Activated CD4-positive, alpha-beta T cell treated with anti-CD3 and anti-CD28 coated beads, Interleukin-2, amount 10 ng/mL, durations not matched to agents 24 days and 14 days (primary cell): ENCODE measurements at places on chromosomes 12 and 14.

GRCh38 chr14:67515386-67516079 lies 17.6 kb upstream of the PLEKHH1 start:
- H3K36me3 ChIP-seq, result no peaks in the 10 kb centered on the region
- H3K4me3 ChIP-seq, result peak overlapping the region; percentile 87
- DNase-seq, result peak; percentile 81
- H3K27me3 ChIP-seq, result peaks cover 67% of the 10 kb centered on the region

GRCh38 chr12:80269803-80270552 lies 170.6 kb downstream of the OTOGL start:
- H3K27me3 ChIP-seq, result peaks cover 2% of the 10 kb centered on the region
- no peaks in the 10 kb centered on the region for H3K36me3 ChIP-seq
- H3K4me1 ChIP-seq, result no peaks in the 10 kb centered on the region
- peak; percentile 67 for DNase-seq
- H3K4me3 ChIP-seq, result no peak overlapping the region

- peaks cover 22% of the 10 kb centered on the region for H3K36me3 ChIP-seq
- peak overlapping the region; percentile 32 for H3K27ac ChIP-seq
- H3K27me3 ChIP-seq, result no peaks in the 10 kb centered on the region
- peaks cover 52% of the 10 kb centered on the region for H3K4me1 ChIP-seq
Measured at GRCh38 chr12:62261876-62262517, 1.8 kb downstream of the USP15 start.

DNA sequence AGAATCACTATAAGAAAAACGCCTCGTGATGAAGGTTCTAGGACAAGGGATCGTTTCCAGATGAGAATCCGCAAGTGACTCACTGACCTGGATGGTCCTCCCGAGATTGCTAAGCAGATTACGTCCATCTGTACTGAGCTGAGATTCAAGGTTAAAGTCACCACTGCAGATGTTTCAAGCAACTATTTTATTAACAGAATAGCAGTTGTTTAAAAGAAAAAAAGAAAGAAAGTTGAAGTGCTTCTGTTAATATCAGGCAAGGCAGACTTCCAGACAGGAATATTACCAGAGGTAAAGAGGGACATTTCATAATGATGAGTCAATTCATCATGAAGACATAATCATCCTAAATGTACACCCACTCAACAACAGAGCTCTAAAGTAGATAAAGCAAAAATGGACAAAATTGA lies 17.9 kb downstream of the PXN start:
- H3K27ac ChIP-seq, result peak overlapping the region; percentile 28
- peak overlapping the region; percentile 20 for H3K4me3 ChIP-seq
- H3K4me1 ChIP-seq, result peaks cover 62% of the 10 kb centered on the region

GRCh38 chr14:77260631-77261030 lies 10.4 kb downstream of the NGB start:
- peaks cover 9% of the 10 kb centered on the region for H3K27me3 ChIP-seq
- no peak overlapping the region for H3K27ac ChIP-seq
- H3K4me1 ChIP-seq, result no peaks in the 10 kb centered on the region
- H3K4me3 ChIP-seq, result no peak overlapping the region

- no peak overlapping the region for H3K4me3 ChIP-seq
- H3K27ac ChIP-seq, result no peak overlapping the region
- peaks cover 7% of the 10 kb centered on the region for H3K27me3 ChIP-seq
- DNase-seq, result no peak
- H3K36me3 ChIP-seq, result no peaks in the 10 kb centered on the region
Measured at GRCh38 chr12:115758183-115758582, 519.3 kb downstream of the MED13L start.

DNA sequence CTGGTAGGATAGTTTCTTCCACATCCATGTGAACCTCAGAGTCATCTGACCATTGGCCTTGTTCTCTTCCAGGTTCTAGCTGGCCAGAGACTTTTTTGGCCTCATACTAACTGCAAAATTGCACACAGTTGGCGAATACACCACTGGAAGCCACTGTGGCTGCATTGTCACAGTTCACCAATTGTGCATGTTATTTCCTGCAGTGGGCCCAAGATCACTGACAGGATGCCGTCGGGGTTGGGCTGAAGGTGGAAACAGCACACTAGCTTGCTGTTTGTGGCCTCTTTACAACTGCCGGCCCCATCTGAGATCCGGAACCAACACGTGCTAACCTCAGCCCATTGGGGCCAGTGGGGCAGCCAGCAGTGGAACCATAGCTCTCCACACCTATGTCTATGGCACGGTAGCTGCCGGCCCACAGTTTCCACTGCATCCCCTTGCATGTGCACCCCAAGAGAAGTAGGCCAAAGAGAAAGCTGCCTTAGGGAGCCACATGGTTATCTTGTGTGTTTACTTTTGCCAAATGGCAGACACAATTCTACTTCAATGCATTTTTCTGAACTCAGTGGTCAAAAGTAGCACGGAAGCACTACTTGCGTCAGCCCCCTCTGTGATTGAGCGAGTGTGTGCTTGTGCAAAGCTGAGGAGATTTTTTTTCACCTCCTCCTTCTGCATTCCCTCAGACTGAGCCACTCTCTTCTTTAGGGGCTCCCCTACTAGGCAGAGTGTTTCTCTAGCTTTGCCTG lies 464.0 kb downstream of the RAD51B start:
- H3K4me3 ChIP-seq, result peak overlapping the region; percentile 62
- peak overlapping the region; percentile 83 for H3K27ac ChIP-seq
- peak; percentile 88 for DNase-seq
- H3K36me3 ChIP-seq, result peaks cover 1% of the 10 kb centered on the region
- H3K27me3 ChIP-seq, result no peaks in the 10 kb centered on the region
- H3K4me1 ChIP-seq, result peaks cover 57% of the 10 kb centered on the region

- peaks cover 70% of the 10 kb centered on the region for H3K4me1 ChIP-seq
- no peaks in the 10 kb centered on the region for H3K27me3 ChIP-seq
- no peak for DNase-seq
- peaks cover 15% of the 10 kb centered on the region for H3K36me3 ChIP-seq
Measured at GRCh38 chr12:89236748-89237383, 115.4 kb downstream of the DUSP6 start.

DNA sequence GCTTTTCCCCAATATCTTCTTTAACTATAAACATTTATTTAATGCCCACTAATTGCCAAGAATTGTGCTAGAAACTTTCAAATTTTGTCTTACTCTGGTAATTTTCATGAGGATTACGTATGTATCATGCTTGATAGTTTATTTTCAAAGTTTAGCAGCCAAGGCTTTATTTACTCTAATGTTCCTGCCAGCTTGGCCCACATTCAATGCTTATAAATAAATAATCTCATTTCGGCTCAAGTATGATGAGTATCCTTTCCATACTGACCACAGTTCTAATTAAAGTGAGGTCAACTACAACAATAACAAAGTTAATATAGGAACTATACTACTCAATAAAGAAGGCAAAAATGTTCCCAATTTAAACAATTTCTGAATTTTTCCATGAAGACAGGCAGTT lies 259.2 kb downstream of the MED13L start:
- H3K4me1 ChIP-seq, result no peaks in the 10 kb centered on the region
- H3K27ac ChIP-seq, result no peak overlapping the region
- peaks cover 26% of the 10 kb centered on the region for H3K36me3 ChIP-seq
- no peak for DNase-seq

DNA sequence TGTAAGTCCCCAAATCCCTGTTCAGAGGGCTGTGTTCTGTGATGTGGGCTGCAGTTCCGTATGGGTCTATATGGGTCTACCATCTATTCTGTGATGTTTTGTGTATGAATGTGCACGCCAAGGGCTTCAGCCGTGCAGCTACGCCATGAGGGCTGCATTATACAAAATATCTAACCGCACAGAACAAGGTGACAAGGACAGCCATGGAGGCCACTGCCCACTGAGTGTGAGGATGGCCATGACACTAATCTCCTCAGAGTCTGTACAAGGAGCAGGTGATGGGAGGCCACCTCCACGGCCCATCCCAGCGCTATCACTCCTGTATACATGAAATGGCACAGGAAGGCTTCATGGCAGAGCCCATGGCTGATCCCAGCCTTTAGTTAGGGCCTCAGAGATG lies 102.0 kb downstream of the DICER1 start:
- no peak overlapping the region for H3K27ac ChIP-seq
- no peak overlapping the region for H3K4me3 ChIP-seq
- H3K27me3 ChIP-seq, result no peaks in the 10 kb centered on the region
- peaks cover 4% of the 10 kb centered on the region for H3K4me1 ChIP-seq
- no peak for DNase-seq
- H3K36me3 ChIP-seq, result no peaks in the 10 kb centered on the region

DNA sequence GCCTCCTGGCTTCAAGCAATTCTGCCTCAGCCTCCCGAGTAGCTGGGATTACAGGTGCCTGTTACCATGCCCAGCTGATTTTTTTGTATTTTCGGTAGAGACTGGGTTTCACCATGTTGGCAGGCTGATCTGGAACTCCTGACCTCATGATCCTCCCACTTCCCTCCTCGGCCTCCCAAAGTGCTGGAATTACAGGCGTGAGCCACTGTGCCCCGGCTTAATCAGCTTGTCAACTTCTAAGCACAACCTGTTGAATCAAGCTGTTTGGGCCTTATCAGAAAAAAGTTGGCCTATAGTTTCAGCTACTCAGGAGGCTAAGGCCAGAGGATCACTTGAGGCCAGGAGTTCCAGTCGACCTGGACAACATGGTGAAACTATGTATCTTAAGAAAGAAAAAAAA lies 7.9 kb downstream of the MARK3 start:
- H3K27me3 ChIP-seq, result no peaks in the 10 kb centered on the region
- peaks cover 1% of the 10 kb centered on the region for H3K36me3 ChIP-seq
- peaks cover 42% of the 10 kb centered on the region for H3K4me1 ChIP-seq

GRCh38 chr14:87999277-87999676 lies 5.7 kb upstream of the GPR65 start:
- H3K27ac ChIP-seq, result no peak overlapping the region
- no peak for DNase-seq
- peaks cover 38% of the 10 kb centered on the region for H3K4me1 ChIP-seq
- peaks cover 6% of the 10 kb centered on the region for H3K36me3 ChIP-seq
- no peak overlapping the region for H3K4me3 ChIP-seq

- H3K4me1 ChIP-seq, result peaks cover 23% of the 10 kb centered on the region
- DNase-seq, result peak; percentile 71
- peak overlapping the region; percentile 12 for H3K27ac ChIP-seq
- peak overlapping the region; percentile 16 for H3K4me3 ChIP-seq
Measured at GRCh38 chr12:25806271-25806670, 152.2 kb upstream of the RASSF8 start.

DNA sequence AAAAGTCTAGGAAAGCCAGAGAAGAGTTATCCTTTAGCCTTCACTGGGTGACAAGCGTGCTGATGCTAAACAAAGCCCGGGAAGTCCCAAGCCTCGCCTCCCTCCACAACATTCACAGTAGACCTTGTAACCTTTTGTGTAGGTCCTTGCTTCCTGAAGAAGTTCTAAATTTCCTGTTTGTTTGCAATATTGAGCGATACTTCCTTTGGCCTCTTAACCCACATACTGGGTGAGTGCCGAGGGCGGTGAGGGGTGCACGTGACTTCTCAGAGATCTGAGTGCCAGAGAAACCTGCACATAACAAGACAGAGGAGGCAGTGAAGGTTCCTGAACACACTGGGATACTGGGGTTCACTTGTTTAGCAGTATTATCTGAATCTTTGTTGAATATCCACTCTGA lies 134.3 kb downstream of the PLXNC1 start:
- peak overlapping the region; percentile 74 for H3K27ac ChIP-seq
- H3K4me3 ChIP-seq, result peak overlapping the region; percentile 59
- peaks cover 28% of the 10 kb centered on the region for H3K4me1 ChIP-seq
- no peaks in the 10 kb centered on the region for H3K27me3 ChIP-seq
- peaks cover 62% of the 10 kb centered on the region for H3K36me3 ChIP-seq
- DNase-seq, result peak; percentile 82

GRCh38 chr12:103548622-103549601 lies 38.2 kb upstream of the STAB2 start:
- H3K4me3 ChIP-seq, result no peak overlapping the region
- H3K27ac ChIP-seq, result no peak overlapping the region
- peaks cover 3% of the 10 kb centered on the region for H3K4me1 ChIP-seq
- peak; percentile 91 for DNase-seq

- peak overlapping the region; percentile 76 for H3K27ac ChIP-seq
- DNase-seq, result peak; percentile 95
- peak overlapping the region; percentile 67 for H3K4me3 ChIP-seq
- H3K4me1 ChIP-seq, result peaks cover 34% of the 10 kb centered on the region
- H3K36me3 ChIP-seq, result peaks cover 46% of the 10 kb centered on the region
Measured at GRCh38 chr12:121240484-121241101, 30.7 kb downstream of the P2RX4 start.

DNA sequence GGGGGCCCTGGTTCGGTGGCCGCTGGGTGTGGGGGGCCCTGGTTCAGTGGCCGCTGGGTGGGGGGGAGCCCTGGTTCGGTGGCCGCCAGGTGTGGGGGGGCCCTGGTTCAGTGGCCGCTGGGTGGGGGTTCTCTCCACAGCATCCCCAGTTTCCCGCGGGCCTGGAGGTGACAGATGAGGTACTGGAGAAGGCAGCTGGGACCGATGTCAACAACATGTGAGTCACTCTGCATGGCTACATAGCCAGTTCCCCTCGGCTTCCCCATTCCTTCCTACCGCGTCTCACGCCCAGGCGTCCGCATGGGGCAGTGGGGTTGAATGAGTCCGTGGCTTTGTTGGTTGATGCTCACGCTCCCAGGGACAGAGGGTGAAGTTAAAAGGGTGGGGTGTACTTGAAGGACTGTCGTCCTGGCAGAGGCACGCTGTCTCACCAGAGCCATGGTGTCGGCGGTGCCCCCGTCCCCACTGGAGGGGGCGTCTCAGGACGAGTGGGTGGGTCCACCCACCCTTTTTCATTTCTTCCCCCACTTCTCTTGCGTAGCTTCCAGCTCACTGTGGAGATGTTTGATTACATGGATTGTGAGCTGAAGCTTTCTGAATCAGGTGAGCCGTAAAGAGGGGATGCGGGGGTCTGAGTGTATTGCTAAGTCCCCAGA lies 15.6 kb downstream of the HIP1R start:
- H3K27me3 ChIP-seq, result no peaks in the 10 kb centered on the region
- H3K4me3 ChIP-seq, result no peak overlapping the region
- no peaks in the 10 kb centered on the region for H3K4me1 ChIP-seq
- H3K36me3 ChIP-seq, result no peaks in the 10 kb centered on the region
- no peak overlapping the region for H3K27ac ChIP-seq
- no peak for DNase-seq

DNA sequence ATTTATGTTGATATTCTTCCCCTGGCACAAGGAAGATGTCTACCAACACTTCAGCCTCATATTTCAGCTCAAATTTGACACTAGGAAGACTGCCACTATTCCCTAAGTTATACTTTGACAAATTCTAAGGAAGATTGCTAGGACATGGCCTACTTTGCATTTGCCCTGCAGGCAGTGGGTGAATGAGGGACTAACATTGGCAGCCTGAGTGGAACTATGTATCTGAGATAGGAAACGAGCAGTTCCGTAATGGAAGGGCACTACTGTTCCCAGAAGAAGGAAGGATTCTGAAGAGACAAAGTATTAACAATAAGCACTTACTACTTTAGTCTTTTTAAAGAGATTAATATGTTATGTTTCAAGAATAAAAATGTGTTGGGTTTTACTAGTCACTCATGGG lies 115.1 kb downstream of the SLC16A7 start:
- no peak overlapping the region for H3K4me3 ChIP-seq
- DNase-seq, result no peak
- H3K27me3 ChIP-seq, result no peaks in the 10 kb centered on the region
- no peak overlapping the region for H3K27ac ChIP-seq
- H3K36me3 ChIP-seq, result peaks cover 23% of the 10 kb centered on the region
- peaks cover 4% of the 10 kb centered on the region for H3K4me1 ChIP-seq

GRCh38 chr14:88804035-88804434 lies 11.3 kb upstream of the EML5 start:
- H3K4me3 ChIP-seq, result no peak overlapping the region
- H3K4me1 ChIP-seq, result no peaks in the 10 kb centered on the region
- H3K27me3 ChIP-seq, result peaks cover 14% of the 10 kb centered on the region
- no peak for DNase-seq
- no peaks in the 10 kb centered on the region for H3K36me3 ChIP-seq
- no peak overlapping the region for H3K27ac ChIP-seq

GRCh38 chr14:56487761-56488160 lies 91.8 kb upstream of the TMEM260 start:
- no peak overlapping the region for H3K27ac ChIP-seq
- no peak for DNase-seq
- H3K4me1 ChIP-seq, result peaks cover 6% of the 10 kb centered on the region
- peaks cover 4% of the 10 kb centered on the region for H3K27me3 ChIP-seq
- H3K4me3 ChIP-seq, result no peak overlapping the region
